ENCODE measurements at places on chromosomes 1 and 21. TPM values are rescaled to one million over a fixed set of nuclear protein-coding genes. Genes with fewer than 3 reads are reported as not detected.

DNA sequence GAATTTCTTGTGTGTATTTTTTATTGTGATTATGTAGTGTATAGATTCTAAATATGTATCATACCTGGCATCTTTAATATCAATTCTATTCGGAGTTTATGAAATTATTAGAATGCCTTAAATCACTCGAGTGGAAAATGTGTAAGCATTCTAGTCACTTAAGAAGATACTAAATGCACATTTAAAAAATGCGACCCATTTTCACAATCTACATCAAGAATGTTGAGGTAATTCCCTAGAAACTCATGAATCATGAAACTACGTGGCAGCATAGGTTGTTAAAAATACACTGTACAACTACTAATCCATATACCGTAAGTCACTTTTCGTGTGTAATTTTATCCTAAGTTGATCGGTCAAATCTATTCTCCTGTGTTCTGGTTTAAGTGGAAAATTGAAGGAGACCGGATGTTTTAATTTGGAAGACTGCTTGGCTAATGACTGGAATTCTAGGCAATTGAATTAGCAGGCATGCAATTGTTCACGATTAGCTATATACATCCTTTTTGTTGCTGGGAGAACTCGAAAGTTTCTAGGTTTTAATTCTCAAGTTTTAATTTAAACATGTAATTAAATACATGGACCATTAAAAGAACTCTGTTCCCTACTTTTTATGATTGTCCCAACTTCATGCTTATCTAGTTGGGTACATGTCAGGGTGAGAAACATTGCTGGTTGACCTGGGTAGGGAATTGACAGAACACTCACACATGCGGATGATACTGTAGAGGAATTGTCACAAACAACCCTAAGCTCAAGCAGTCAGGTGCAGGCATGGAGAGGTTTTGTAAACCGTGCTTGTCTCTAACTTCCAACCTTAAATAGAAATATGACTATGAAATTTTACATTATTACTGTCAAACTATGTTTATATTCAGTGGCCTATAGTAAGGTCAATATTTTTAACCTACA is 6.6 kb downstream of the ZBTB18 start:
- no peaks in the 10 kb centered on the region for H3K36me3 ChIP-seq
- no peak overlapping the region for H3K27ac ChIP-seq
- peaks cover 8% of the 10 kb centered on the region for H3K27me3 ChIP-seq
- H3K4me1 ChIP-seq: peaks cover 3% of the 10 kb centered on the region

- no peak overlapping the region for H3K4me3 ChIP-seq
- H3K4me1 ChIP-seq: peaks cover 25% of the 10 kb centered on the region
- no peak for DNase-seq
- H3K36me3 ChIP-seq: peaks cover 85% of the 10 kb centered on the region
- H3K27me3 ChIP-seq: no peaks in the 10 kb centered on the region
Measured at GRCh38 chr21:45528028-45528705, 14.1 kb downstream of the SLC19A1 start.

DNA sequence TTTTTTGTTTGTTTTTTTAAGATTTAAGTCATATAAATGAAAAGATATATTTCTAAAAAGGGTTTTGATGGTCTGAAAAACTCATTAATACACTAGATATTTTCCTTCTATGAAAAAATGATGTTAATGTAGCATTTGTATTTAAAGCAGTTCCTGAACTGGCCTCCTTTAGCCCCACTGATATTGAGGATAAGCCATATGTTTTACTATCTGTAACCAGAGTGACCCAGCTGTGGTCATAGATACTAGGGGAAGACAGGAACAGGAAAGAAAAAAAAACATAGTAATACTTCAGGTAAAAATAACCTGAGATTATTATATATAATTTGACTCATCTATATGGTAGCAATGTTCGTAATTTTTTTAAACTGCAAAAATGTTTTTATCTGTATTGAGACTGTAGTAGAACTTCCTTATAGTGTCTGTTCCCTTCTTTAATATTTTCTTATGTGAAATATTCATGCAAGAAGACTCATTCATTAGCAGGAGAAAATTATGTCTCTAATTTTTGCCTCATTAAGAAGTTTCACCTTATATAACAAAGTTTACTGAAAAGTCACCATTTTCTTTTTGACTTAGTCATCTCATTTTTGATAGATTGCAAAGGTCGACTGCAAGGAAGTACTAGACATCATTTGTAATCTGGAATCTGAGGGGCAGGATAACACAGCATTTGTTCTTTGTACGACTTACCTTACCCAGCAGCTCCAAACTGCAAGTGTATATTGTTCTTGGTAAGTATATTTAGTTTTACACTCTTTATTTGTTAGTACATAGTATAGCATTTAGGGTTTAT is 25.6 kb upstream of the TMCO2 start:
- H3K27ac ChIP-seq: peak overlapping the region; percentile 77
- no peak overlapping the region for H3K4me3 ChIP-seq
- H3K27me3 ChIP-seq: no peaks in the 10 kb centered on the region
- peak; percentile 77 for DNase-seq

- no peak overlapping the region for H3K27ac ChIP-seq
- DNase-seq: peak; percentile 51
- H3K36me3 ChIP-seq: peaks cover 33% of the 10 kb centered on the region
- H3K4me3 ChIP-seq: no peak overlapping the region
- H3K4me1 ChIP-seq: peaks cover 81% of the 10 kb centered on the region
- H3K27me3 ChIP-seq: no peaks in the 10 kb centered on the region
Measured at GRCh38 chr1:2237773-2238172, 9.7 kb downstream of the SKI start.

- H3K27ac ChIP-seq: no peak overlapping the region
- DNase-seq: no peak
- no peaks in the 10 kb centered on the region for H3K27me3 ChIP-seq
- no peak overlapping the region for H3K4me3 ChIP-seq
- no peaks in the 10 kb centered on the region for H3K36me3 ChIP-seq
Measured at GRCh38 chr1:148290881-148291280, 138.8 kb upstream of the NBPF11 start.

DNA sequence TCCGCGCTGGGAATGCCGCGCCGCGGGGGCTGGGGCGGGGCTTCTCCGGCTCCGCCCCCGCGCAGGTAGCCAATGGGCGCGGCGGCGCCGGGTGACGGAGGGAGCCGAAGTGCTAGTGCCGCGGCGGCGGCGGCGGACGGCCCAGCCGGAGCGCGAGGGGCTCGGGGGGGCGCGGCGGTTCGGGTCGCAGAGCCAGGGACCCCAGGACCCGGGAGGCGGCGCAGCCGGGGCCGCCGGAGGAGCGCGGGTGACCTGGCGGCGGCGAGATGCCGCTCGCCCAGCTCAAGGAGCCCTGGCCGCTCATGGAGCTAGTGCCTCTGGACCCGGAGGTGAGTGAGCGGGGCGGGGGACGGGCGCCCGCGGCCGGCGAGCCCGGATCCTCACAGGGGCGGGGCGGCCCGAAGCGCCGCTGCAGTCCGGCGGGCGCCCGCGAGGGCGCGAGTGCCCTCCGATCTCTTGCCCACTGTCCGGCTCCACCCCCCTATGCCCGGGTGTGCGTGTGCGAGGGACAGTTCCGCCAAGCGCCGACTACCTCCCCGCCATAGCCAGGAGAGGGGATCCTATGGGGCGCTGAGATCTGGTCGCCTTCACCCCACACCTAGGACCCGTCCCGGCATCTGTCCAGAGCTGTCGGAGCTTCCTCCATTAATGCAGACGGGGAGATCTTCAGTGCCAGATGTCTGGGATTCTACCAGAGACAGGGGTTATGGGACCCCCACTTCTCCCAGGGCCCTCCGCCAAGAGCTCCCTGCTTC is at the start of gene RPS6KA1:
Gene RPS6KA1, plus strand, starts transcription at position 107 of the 755 bp plus-strand sequence. Its CDS starts 160 bp downstream, at position 267.
- DNase-seq: peak; percentile 99
- H3K4me1 ChIP-seq: peaks cover 35% of the 10 kb centered on the region
- peaks cover 18% of the 10 kb centered on the region for H3K36me3 ChIP-seq
- H3K27me3 ChIP-seq: 0 out of 2 replicates have a peak, but pooled peaks cover 4% of the 10 kb centered on the region

DNA sequence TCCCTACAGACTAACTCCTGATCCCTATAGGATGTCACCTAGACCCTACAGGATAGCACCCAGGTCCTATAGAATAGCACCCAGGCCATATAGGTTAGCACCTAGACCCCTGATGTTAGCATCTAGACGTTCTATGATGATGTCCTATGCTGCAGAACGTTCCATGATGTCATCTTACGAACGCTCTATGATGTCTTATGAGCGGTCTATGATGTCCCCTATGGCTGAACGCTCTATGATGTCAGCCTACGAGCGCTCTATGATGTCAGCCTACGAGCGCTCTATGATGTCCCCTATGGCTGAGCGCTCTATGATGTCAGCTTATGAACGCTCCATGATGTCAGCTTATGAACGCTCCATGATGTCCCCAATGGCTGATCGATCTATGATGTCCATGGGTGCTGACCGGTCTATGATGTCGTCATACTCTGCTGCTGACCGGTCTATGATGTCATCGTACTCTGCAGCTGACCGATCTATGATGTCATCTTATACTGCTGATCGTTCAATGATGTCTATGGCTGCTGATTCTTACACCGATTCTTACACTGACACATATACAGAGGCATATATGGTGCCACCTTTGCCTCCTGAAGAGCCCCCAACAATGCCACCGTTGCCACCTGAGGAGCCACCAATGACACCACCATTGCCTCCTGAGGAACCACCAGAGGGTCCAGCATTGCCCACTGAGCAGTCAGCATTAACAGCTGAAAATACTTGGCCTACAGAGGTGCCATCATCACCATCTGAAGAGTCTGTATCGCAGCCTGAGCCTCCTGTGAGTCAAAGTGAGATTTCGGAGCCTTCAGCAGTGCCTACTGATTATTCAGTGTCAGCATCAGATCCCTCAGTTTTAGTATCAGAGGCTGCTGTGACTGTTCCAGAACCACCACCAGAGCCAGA is 9.5 kb downstream of the SON start:
- no peak for DNase-seq
- peaks cover 9% of the 10 kb centered on the region for H3K4me1 ChIP-seq
- no peaks in the 10 kb centered on the region for H3K27me3 ChIP-seq
- no peak overlapping the region for H3K4me3 ChIP-seq
- H3K27ac ChIP-seq: no peak overlapping the region
- H3K36me3 ChIP-seq: peaks cover 97% of the 10 kb centered on the region

DNA sequence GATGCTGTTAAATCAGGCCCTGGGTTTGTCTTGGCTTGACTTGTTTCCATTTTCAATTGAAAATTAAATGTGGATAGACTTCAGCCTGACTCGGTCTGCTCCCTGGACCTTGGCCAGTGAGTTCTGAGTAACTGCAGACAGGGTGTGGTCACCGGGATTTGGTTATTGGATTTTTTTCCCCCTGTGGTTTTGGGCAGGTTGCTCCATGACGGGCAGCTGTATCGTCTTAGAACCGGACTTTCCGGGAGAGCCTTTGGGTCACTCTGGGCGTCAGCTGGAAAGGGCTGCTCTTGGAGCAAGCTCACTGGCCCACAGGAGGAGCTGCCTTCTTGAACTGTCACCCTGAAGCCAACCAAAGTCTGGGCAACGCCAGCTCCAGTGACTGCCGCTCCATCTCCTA is 75.0 kb downstream of the CLIC6 start:
- no peak overlapping the region for H3K27ac ChIP-seq
- DNase-seq: no peak
- peaks cover 7% of the 10 kb centered on the region for H3K27me3 ChIP-seq
- no peak overlapping the region for H3K4me3 ChIP-seq

DNA sequence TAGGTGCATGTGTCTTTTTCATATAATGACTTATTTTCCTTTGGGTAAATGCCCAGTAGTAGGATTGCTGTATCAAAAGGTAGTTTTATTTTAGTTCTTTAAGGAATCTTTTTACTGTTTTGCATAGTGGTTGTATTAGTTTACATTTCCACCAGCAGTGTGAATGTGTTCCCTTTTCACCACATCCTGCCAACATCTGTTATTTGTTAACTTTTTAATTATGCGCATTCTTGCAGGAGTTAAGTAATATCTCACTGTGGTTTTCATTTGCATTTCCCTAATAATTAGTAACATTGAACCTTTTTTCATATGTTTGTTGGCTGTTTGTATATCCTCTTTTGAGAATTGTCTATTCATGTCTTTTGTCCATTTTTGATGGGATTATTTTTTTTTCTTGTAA is 1761.9 kb downstream of the PLA2G4A start:
- no peak for DNase-seq
- no peak overlapping the region for H3K27ac ChIP-seq
- no peaks in the 10 kb centered on the region for H3K36me3 ChIP-seq
- no peaks in the 10 kb centered on the region for H3K4me1 ChIP-seq

GRCh38 chr21:42219606-42220137 is 732 bp downstream of the ABCG1 start:
- no peak for DNase-seq
- no peaks in the 10 kb centered on the region for H3K36me3 ChIP-seq
- no peak overlapping the region for H3K27ac ChIP-seq
- H3K4me1 ChIP-seq: peaks cover 8% of the 10 kb centered on the region

DNA sequence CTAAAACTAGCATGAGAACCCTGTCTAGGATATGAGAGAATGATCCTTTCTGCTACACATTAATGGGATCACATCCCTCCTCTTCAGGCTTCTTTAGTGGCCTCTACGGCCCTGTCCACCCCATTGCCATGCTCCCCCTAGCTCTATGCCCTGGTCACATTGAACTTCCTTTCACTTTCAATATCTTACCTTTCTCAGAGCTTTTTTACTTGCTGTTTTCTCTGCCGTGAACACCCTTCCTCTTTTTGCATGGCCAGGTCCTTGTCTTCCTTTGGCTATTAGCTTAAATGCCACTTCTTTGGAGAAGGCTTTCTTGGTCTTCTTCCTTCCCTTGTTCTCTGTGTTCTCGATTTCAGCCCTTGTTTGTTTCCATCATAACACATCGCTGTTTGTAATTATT is 97.4 kb downstream of the GIPC2 start:
- DNase-seq: no peak
- H3K4me3 ChIP-seq: no peak overlapping the region
- H3K27ac ChIP-seq: no peak overlapping the region
- H3K4me1 ChIP-seq: no peaks in the 10 kb centered on the region
- no peaks in the 10 kb centered on the region for H3K36me3 ChIP-seq

- no peak overlapping the region for H3K27ac ChIP-seq
- H3K27me3 ChIP-seq: no peaks in the 10 kb centered on the region
- H3K4me3 ChIP-seq: no peak overlapping the region
Measured at GRCh38 chr1:95068956-95069709, 3.6 kb downstream of the ALG14 start.

DNA sequence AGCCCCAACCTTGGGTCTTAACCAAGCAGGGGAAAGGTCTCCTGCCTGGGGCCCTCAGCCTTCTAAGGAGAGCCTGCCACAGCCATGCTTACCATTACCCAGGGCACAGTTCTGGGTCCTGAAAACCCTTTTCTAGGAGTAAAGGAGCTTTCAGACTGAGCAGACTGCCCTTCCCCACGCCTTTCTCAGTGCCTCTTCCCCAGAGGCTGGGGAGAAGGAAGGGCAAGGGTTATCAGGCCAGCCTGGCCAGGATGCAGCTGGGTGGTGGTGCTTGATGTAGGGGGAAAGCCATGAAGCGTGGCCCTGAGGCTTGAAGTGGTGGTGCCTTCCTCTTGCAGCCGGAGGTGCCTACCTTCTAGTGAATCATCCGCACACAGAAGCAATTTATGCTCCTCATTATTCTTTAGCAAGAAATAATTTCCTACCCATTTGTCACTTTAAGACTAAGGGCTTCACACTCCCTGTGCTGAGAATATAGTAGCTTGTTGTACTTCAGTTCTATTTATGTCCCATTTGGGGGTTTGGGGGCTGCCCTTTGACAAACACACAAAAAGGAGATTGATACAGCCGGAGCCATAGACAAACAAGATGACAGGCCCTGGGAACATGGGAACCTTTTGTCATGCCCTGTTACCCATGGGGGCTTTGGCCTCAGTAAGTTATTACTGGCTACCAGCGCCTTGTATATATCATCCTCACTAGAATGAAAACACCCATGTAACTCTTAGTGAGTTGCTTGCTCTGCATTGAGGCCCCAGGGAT is 40.7 kb downstream of the MAN1C1 start:
- H3K4me3 ChIP-seq: no peak overlapping the region
- no peak for DNase-seq
- H3K27me3 ChIP-seq: peaks cover 68% of the 10 kb centered on the region
- no peaks in the 10 kb centered on the region for H3K36me3 ChIP-seq
- no peak overlapping the region for H3K27ac ChIP-seq

The MSH4 gene
- total RNA-seq: 0.16 TPM

The ANGPTL1 gene
- total RNA-seq: 0.04 TPM

The AADACL4 gene
- not detected for total RNA-seq

The ITSN1 gene
- 7.0 TPM for total RNA-seq

The RPS27 gene
- total RNA-seq: 2,307 TPM

Measured in K562 (cell line).